Fibroblast of villous mesenchyme (primary cell): ENCODE measurements at places on chromosomes 13 and 19. TPM values are rescaled to one million over a fixed set of nuclear protein-coding genes. Genes with fewer than 3 reads are reported as not detected.

GRCh38 chr19:8208119-8208921, 850 bp upstream of the CERS4 start:
- DNase-seq = no peak

DNA sequence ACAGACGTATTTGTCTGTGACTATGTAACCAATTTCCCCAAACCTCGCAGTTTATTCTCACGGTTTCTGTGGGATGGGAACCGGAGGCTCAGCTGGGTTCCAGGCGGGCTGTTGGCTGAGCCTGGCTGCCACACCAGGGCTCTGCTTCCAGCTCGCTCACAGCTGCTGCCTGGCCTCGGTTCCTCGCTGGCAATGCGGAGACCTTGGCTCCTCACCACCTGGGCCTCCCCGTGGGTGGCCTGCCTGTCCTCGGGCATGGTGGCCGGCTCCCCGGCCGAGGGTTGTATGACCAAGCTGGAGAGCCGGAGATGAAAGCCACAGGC, 218.9 kb upstream of the MAB21L1 start:
- DNase-seq = no peak

- DNase-seq = peak; percentile 93
These were observed 34.4 kb downstream of the STARD13 start for GRCh38 chr13:33251131-33251661.

DNA sequence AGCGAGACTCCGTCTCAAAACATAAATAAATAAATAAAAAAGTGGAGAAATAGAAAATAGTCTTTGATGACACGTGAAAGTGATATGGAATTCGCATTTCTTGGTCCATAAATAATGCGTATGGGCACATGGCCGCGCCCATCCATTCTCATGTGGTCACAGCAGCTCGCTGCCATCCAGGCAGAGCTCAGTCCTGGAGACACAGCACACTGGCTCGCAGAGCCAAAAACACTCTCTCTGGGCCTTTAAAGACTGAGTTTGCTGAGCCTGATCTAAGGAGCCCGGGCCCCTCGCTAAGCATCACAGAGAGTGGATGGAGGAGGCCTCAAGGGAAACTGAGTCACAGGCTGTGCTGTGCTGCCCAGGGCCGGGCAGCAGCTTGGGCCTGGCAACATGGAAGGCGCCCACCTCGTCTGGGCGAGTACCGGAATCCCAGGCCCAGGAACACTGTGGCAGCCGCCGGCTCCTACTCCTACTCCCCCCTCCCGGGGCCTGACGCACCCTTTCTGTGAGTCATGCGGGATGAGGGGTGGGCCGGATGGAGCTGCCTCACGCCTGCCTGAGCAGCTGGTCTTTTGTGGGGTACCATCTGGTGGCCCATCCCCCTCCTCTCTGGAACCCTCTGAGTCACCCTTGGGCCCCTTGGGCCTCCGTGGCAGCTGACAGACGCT, 28.9 kb upstream of the CACTIN start:
- DNase-seq = peak; percentile 96

DNA sequence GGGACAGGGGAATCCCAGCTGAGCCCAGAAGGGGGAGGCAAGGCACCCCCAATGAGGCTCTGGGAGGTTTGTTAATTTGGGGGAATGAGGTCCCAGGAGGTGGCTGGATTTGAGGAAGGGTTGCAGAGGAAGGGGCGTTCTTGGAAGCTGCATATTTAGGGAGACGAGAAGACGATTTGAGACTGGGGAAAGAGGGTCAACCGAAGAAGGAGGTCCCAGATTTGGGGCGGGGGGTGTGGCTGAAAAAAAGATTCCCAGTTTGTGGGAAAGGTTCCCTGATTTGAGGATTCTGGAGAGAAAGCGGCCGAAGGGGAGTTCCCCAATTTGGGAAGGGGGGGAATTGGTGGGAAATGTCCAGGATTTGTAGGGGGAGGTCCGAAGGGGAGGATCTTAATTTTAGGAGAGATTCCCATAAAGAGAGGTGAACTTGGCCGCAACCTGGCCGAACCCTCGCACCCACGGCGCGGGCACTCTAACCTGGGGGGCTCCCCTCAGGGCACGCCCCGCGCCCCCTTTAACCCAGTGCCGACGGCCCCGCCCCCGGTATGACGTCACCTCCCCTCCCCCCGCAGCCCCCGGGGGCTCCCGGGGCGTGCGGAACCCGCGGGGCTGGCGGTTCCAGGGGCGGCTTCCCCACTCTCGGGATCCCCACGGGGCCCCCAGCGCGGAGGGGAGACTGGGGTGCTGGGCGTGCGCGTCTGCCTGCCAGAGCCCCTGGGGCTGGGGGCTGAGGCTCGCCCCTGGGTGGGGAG, 1.2 kb downstream of the PTPRS start:
- DNase-seq = no peak

- no peak for DNase-seq
These were observed at the start of gene KLK7 for GRCh38 chr19:50983625-50984292. KLK7 (minus strand) TSS chr19:50983917; CDS start chr19:50982399, 1,518 bp downstream.

DNA sequence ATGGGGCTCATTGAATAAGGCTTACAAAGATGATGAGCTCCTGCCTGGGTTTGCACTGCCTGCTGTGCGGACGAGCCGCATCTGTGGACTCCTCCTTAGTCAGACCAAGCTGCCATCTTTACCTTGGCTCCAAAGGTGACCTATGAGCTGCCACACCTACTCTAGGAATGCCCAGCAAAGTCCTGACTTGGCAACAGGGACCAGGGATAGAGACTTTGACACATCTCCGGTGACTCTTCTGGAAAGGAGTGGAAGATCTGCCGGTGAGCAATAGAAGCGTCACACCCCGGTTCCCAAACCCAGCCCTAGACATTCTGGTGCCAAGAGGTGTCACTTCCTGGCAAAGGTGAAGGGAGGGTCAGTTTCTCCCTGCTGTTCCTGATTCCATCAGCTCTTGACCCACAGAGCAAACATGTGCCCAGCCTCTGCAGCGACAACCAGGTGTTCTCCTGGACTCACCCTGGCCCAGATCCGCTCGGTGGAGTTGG, 50.2 kb upstream of the GTF3A start:
- DNase-seq = no peak

GRCh38 chr13:99378985-99379733, 72.0 kb upstream of the GPR183 start:
- DNase-seq = no peak

GRCh38 chr19:46179076-46179759, 31.2 kb downstream of the IGFL2 start:
- no peak for DNase-seq

DNA sequence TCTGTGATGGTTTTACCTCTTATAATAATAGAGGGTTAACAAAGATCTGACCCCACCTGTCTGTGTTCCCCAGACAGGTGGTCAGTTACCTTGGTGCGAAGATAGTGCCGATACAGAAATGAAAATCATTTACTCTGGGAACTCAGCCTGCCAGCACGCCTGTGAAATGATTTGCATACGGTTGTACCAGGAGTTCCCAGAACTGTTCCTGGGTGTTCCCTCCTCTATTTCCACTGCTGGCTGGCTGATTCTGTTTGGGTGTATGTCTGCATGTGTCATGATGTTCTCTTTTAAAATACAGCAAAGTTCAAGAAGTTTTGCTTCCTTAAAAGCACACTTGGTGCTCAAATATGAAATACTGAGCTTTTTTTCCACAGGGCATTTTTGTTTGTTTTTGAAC, 527.1 kb downstream of the FGF9 start:
- no peak for DNase-seq

DNA sequence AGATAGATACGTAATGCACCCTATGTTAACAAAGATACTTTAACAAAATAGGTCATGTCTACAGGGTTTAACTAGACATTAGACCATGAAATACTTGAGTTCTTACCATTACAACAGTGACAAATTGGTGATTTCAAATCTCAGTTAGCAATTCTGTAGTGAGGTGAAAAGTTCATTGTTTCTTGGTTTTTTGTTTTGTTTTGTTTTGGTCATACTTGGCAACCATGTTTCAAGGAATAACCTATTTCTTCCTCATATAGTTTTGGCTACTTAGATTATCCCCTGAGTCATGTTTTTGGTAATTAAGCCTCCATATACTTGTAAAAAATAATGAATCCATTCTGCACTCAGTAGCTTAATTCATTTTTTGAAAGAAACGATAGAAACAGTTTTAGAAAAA, 1200.4 kb downstream of the DIAPH3 start:
- DNase-seq = no peak

Gene KIR2DL1
- not detected in 2 replicates for total RNA-seq

Gene RNF225
- under 0.01 TPM in 1 of 2 replicates, not detected in the other for total RNA-seq

Gene B3GNT8
- 0.86 and 1.6 TPM in 2 replicates for total RNA-seq

Gene PTH2
- not detected in 2 replicates for total RNA-seq

Gene ZNF850
- total RNA-seq = 3.2 and 3.9 TPM in 2 replicates

Gene USE1
- 18.1 and 23.8 TPM in 2 replicates for total RNA-seq
